ENCODE measurements at places on chromosomes 3 and 15.

GRCh38 chr3:126777366-126777765 is 73.3 kb downstream of the CHCHD6 start:
- DNase-seq, result no peak

DNA sequence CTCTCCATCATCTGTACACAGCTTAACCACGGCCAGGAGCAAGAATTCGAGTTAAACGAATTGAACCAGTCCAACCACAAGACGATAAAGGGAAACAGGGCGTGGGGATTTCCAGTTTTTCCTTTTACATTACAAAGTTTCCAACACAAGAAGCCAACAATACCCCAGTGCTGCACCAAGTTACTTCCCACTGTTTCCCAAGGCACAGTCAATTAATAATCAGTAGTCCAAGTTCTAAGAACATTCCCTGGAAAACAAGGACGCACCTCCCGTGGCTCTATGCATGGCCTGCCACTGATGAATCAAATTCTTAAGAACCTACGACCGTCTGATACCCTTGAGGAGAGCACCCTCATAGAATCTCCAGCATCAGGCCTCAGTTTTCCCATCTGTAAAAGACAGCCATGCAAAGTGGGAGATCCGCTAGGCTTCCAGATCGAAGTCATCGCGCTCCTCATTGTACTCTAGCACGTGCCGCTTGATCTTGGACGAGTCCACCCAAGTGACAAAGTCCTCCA is 774 bp downstream of the IMP3 start:
- DNase-seq, result no peak

- DNase-seq, result peak; percentile 2
Observed at GRCh38 chr3:49673121-49673714, 933 bp upstream of the APEH start.

GRCh38 chr15:78979456-78980320 is 34.8 kb upstream of the CTSH start:
- peak; percentile 78 for DNase-seq
